T-helper 2 cell treated with Interferon-gamma antibody and Interleukin-4, amounts not matched to agents 5 μg/mL and 100 μg/mL, for 36 hours (primary cell): ENCODE measurements at places on chromosomes 7 and 10.

GRCh38 chr7:17986851-17987250, 40.8 kb downstream of the PRPS1L1 start:
- DNase-seq = no peak

- DNase-seq = peak; percentile 77
These were observed 521 bp upstream of the NYAP1 start for GRCh38 chr7:100483090-100483721.

GRCh38 chr10:29590915-29591650, 43.7 kb downstream of the SVIL start:
- no peak for DNase-seq

DNA sequence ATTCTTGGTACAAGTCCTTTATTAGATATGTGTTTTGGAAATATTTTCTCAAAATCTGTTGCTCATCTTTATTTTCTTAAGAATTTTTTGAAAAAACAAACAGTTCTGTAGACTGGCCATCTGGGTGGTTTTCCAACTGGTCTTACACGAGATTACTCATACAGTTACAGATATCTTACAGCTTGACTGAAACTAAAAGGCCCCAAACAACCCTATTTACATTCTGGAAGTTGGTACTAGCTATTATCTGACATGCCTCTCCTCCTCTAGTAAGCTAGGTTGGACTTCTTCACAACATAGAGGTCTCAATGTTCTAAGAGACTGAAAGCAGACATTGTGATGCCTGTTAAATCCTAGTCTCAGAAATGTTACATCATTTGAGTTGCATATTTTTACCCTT, 52.0 kb downstream of the ZNF22 start:
- no peak for DNase-seq

GRCh38 chr7:696812-697551, 29.5 kb upstream of the DNAAF5 start:
- no peak for DNase-seq

- no peak for DNase-seq
These were observed 45.2 kb upstream of the NPFFR1 start for GRCh38 chr10:70328967-70329366.

- no peak for DNase-seq
These were observed 141.1 kb upstream of the PCBD1 start for GRCh38 chr10:71029411-71029892.

DNA sequence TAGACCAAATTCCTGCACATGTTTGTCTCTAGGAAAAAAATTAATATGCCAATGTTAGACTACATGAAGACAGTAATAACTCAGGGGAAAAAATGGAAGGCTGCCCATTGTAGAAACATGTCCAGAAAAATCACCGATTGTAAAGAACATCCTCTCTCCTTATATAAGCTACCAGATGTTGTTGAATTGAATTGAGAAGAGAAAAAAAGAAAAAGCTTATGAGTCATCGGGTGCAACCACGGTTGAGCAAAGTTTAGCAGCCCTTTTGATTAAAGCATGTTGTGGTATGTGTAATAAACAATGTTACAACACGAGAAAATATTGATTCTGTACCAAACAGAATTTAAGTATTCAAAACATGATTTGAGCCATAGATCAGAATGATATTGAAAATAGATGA, 102.3 kb upstream of the ARHGAP21 start:
- DNase-seq = no peak
